ENCODE measurements at places on chromosomes 5 and 9. TPM values are rescaled to one million over a fixed set of nuclear protein-coding genes. Genes with fewer than 3 reads are reported as not detected.

DNA sequence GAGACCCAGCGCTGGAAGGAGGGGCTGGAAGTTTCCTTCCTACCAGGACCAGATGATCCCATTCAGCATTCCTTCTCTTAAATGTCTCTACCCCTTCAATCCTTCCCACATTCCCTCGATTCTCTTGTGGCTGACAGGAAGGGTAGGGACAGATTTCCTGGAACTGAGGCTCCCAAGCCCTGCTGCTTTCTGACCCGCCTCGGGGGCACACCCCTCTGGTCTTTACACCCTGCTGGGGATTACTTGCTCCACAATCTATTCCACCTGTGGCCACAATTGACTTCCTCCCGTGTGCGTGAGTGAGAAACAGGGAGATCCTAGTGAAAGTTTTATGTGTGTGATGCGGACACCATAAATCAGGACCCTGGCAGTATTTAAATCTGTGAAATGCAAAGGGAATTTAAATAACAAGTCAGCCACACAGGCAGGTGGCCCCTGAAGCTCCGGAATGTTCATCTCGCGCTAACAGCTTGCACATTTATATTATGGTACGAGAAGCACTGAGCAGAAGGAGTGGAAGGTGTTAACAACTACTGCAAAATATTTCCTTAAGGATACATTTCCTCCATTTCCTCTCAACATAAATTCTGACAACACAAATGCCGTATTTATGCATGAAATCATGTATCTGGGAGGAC, 237.5 kb downstream of the SLIT3 start:
- H3K4me1 ChIP-seq, result no peaks in the 10 kb centered on the region
- H3K27ac ChIP-seq, result no peak overlapping the region
- H3K36me3 ChIP-seq, result no peaks in the 10 kb centered on the region
- H3K4me3 ChIP-seq, result no peak overlapping the region

DRD1 gene
- not detected for total RNA-seq

GRCh38 chr5:67268231-67269021, 71.8 kb upstream of the CD180 start:
- DNase-seq, result peak; percentile 95
- H3K4me1 ChIP-seq, result no peaks in the 10 kb centered on the region
- no peaks in the 10 kb centered on the region for H3K36me3 ChIP-seq

NDFIP1 gene
- 77.0 TPM for total RNA-seq

TIMD4 gene
- total RNA-seq, result 0.66 TPM

CCNG1 gene
- 143 TPM for total RNA-seq

- H3K36me3 ChIP-seq, result no peaks in the 10 kb centered on the region
- H3K27me3 ChIP-seq, result no peaks in the 10 kb centered on the region
- no peak overlapping the region for H3K27ac ChIP-seq
- H3K4me3 ChIP-seq, result peak overlapping the region; percentile 19
- no peaks in the 10 kb centered on the region for H3K4me1 ChIP-seq
Observed at GRCh38 chr9:131834721-131835120, 94.8 kb upstream of the RAPGEF1 start.

OTP gene
- not detected for total RNA-seq

GABRP gene
- total RNA-seq, result not detected

- no peak overlapping the region for H3K27ac ChIP-seq
- H3K4me1 ChIP-seq, result no peaks in the 10 kb centered on the region
- no peak for DNase-seq
- no peaks in the 10 kb centered on the region for H3K27me3 ChIP-seq
- H3K36me3 ChIP-seq, result no peaks in the 10 kb centered on the region
Observed at GRCh38 chr9:107472581-107473340, 16.8 kb downstream of the KLF4 start.

DNA sequence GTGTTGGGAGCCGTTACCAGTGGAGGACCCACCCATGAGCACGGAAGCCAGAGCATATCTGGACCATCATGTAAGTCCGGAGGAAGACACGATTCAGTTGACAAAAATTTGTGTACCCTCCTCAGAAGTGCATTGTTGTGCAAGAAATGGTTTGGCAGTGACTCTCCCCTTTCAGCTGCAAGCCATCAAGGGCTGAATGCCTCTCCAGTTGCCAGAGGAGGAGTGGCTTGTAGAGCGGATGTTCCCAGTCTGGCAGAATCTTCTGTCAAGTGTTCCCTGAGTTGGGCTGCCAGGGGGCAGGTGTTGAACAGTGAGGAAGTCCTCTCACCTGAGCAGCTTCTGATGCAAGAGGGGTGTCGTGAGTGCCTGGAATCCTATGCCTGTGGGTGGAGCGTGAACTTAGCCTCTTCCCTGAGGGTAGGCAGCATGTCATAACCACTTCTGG, 27.6 kb upstream of the CDKN2AIPNL start:
- H3K4me1 ChIP-seq, result peaks cover 39% of the 10 kb centered on the region
- H3K27me3 ChIP-seq, result no peaks in the 10 kb centered on the region
- peak overlapping the region; percentile 72 for H3K27ac ChIP-seq
- no peaks in the 10 kb centered on the region for H3K36me3 ChIP-seq
- DNase-seq, result peak; percentile 94

ANKRD34B gene
- total RNA-seq, result not detected

DNA sequence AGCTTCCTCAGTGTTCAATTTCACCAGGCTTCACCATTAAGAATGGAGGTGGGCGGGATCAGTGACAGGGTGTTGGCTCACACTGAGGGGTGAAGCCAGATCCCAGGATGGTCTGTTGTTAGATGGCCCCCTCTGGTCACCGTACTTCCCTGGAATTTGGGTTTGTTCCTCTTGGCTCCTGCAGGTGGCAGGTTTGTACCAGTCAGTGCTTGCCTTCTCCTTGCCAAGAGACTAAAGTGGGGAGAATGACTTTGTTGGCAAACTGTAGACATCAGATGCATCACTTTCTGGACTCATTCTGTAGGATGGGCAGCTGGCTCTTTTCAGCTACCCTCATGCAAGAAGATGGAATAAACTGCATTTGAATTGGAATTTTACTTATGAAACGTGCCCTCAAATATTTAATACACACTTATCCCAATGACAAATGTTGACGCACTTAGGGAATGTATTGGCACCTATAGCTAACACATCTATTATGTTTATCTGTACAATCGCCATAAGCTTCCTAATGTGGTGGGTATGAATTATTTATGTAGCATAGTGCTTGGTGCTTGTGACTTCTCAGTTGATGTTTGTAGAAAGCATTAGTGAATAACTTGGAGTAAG, 31.4 kb upstream of the ANKRD55 start:
- no peaks in the 10 kb centered on the region for H3K4me1 ChIP-seq
- no peak overlapping the region for H3K4me3 ChIP-seq
- H3K36me3 ChIP-seq, result no peaks in the 10 kb centered on the region
- DNase-seq, result no peak

- H3K27ac ChIP-seq, result no peak overlapping the region
- H3K4me3 ChIP-seq, result no peak overlapping the region
- H3K36me3 ChIP-seq, result no peaks in the 10 kb centered on the region
- no peak for DNase-seq
- no peaks in the 10 kb centered on the region for H3K27me3 ChIP-seq
Observed at GRCh38 chr5:4479426-4479825, 660.7 kb upstream of the ADAMTS16 start.

GRCh38 chr9:122567901-122568300, 15.0 kb downstream of the OR1N2 start:
- no peak overlapping the region for H3K4me3 ChIP-seq
- H3K4me1 ChIP-seq, result no peaks in the 10 kb centered on the region
- DNase-seq, result no peak
- no peaks in the 10 kb centered on the region for H3K27me3 ChIP-seq
- H3K36me3 ChIP-seq, result no peaks in the 10 kb centered on the region
